Fibroblast of villous mesenchyme (primary cell): ENCODE measurements at places on chromosomes 12 and 14. TPM values are rescaled to one million over a fixed set of nuclear protein-coding genes. Genes with fewer than 3 reads are reported as not detected.

- no peak for DNase-seq
Observed at GRCh38 chr12:38448991-38449390, 132.4 kb downstream of the ALG10B start.

DNA sequence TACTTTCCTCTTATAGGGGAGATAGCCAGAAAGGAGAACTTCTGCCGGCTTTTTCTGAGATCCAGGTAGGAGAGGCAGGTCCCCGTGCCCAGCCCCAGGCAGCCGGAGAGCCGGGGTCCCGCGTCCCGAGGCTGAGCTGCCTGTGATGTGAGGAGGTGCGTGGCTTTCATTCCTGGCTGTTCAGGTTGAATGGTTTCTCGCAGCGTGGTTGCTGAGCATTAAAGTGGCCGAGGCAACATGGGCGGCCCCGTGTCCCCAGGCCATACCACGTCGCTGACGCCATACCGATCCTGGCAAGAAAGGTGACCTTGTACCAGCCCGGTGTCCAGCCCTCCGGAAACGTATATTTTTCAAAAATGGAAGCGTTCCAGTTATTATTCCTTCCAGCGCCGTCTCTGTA is 116.7 kb upstream of the MYL2 start:
- DNase-seq, result no peak

- no peak for DNase-seq
Observed at GRCh38 chr14:93888995-93889394, 38.1 kb upstream of the FAM181A start.

- no peak for DNase-seq
Observed at GRCh38 chr12:118347916-118348315, 24.8 kb downstream of the TAOK3 start.

GRCh38 chr12:30754383-30754749 is 385 bp downstream of the CAPRIN2 start:
- DNase-seq, result no peak

TCL1B gene
- total RNA-seq, result not detected in 2 replicates
